Neural progenitor cell (in vitro differentiated cells): ENCODE measurements at places on chromosomes 4 and X. TPM values are rescaled to one million over a fixed set of nuclear protein-coding genes. Genes with fewer than 3 reads are reported as not detected.

Gene CXCL1
- not detected in 2 replicates for total RNA-seq

GRCh38 chrX:110301194-110301593 lies 16.7 kb downstream of the AMMECR1 start:
- DNase-seq: no peak

GRCh38 chr4:110449947-110450346 lies 26.0 kb upstream of the ENPEP start:
- DNase-seq: no peak

DNA sequence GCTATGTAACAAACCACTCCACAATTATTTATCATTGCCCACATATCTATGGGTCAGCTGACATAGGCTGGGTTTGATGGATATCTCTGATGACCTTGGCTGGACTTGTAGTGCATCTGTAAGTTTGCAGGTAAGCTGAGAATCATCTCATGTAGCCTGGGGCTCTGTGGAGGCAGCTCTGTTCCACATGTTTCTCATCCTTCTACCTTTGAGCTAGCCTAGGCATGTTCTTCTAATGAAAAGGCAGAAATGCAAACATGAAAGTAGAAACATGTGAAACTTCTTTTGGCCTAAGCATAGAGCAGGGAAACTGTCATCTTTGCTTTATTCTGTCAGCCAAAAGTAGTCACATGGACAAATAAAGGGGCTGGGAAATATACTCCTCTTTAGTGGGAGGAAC lies 18.2 kb downstream of the MRPL1 start:
- no peak for DNase-seq

- no peak for DNase-seq
These were observed 102.8 kb downstream of the C4orf51 start for GRCh38 chr4:145782756-145783155.

DNA sequence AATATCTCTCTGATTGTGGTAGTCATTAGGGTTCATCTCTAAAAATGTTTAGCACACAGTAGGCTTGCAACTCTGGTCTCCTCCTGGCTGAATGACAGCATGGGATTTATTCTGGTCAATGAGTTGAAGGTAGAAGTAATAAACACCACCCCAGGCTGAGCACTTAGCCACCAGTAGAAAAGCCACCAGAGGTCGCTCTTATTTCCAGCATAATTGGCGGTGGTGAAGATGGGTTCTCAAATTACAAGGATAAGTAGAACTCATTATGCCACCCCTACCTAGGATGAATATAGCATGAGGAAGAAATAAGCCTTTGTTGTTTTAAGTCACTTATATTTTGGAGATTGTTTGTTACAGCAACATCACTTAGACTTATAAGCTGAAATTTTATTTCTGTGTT lies 302.7 kb downstream of the GPM6A start:
- peak; percentile 39 for DNase-seq
